Left colon (tissue), 2 donors: ENCODE measurements at places on chromosomes 2 and 18. TPM values are rescaled to one million over a fixed set of nuclear protein-coding genes. Genes with fewer than 3 reads are reported as not detected.

XDH gene
- 75.2 TPM for total RNA-seq

DARS1 gene
- total RNA-seq, result 37.9 TPM

KCNK3 gene
- total RNA-seq, result 1.5 TPM

EMILIN1 gene
- 8.4 TPM for total RNA-seq

SGPP2 gene
- 75.9 TPM for total RNA-seq

PRSS56 gene
- not detected for total RNA-seq

UPP2 gene
- not detected for total RNA-seq

OTOS gene
- total RNA-seq, result not detected

RANBP2 gene
- total RNA-seq, result 59.9 TPM

SERPINB10 gene
- total RNA-seq, result not detected

SCN3A gene
- total RNA-seq, result 1.4 TPM

CDCA7 gene
- 28.3 TPM for total RNA-seq

HOXD13 gene
- 0.14 TPM for total RNA-seq

RGPD4 gene
- total RNA-seq, result 0.08 TPM

CCDC121 gene
- 2.9 TPM for total RNA-seq

ARHGAP15 gene
- total RNA-seq, result 8.8 TPM

COL6A3 gene
- total RNA-seq, result 22.6 TPM

GRCh38 chr18:68791801-68792200, 6.1 kb upstream of the CCDC102B start:
- no peak for DNase-seq

GRCh38 chr2:147550995-147551731, 293.7 kb upstream of the ACVR2A start:
- no peak for DNase-seq

- DNase-seq, result no peak
These were observed 47.4 kb downstream of the GYPC start for GRCh38 chr2:126703311-126703710.

DNA sequence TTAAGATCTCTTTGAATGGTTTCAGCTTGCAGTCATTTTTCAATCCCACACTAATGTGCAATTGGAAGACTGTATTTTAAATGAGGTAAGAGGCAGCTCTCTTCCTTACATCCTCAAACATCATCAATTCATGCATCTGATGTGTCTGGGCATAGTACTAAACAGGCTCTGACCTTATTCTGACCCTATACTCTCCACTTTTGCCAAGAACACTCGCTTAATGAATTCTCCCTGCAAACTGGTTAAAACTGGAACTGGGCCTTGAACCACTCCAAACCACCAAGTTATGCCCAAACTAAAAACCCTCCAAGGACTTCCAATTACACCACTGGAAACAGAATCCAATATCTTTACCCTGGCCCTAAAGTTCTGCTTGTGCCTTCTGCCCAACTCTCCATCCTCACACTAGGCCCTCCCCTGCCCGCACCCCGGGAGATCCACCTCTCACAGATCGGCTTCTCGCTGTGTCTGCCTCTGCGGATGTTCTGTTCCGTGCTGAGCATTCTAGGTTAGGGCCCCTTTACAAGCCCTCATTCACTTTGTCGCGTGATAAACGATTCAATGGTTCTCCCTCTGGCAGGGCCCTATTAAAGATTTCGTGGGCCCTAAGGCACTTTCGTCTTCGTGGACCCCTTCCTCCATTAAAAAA, 1.2 kb downstream of the M1AP start:
- DNase-seq, result no peak

DNA sequence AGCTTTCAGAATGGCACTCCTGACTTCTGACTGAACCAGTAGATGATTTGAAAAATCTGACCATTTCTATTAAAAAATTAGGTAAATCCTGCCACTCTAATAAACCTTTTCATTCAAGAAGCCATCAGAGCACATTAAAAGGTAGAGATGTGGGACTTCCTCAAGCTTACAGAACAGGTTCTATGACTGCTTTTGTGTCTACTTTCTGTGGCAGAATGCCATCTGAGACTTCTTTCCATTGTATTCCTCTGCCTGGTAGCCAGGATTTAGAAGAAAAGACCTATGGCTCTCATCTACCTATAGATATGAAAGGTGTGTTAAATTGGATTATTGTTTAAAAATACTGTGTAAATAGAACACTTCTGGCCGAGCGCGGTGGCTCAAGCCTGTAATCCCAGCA, 99.9 kb upstream of the NABP1 start:
- no peak for DNase-seq

DNA sequence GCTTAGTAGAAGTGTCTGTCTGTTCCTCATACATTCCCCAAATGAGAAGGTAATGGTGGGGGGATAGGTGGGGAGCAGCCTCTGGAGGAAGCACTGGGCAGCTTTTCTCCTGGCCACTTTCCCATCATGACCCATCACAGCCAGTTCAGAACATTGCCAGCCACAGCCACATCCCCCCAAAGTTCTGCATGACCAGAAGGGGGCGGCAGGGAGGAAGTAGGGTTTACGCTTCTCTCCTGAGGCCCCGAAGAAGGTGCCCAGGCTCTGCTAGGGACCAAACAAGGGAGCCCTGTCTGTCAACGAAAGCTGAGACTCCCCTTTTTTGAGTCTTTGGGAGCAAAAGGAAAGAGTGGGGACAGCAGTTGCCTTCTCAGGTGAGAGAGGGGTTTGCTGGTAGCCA, 7.7 kb downstream of the IGFBP5 start:
- no peak for DNase-seq

- DNase-seq, result no peak
These were observed 87.0 kb upstream of the MSH6 start for GRCh38 chr2:47695800-47696477.

- no peak for DNase-seq
These were observed 199.3 kb downstream of the ZNF407 start for GRCh38 chr18:74796841-74797576.

GRCh38 chr2:42930025-42930581, 137.7 kb upstream of the HAAO start:
- no peak for DNase-seq

- DNase-seq, result no peak
These were observed 12.3 kb downstream of the YIPF4 start for GRCh38 chr2:32290000-32290339.

GRCh38 chr18:48121752-48122151, 191.3 kb upstream of the SMAD2 start:
- DNase-seq, result no peak

GRCh38 chr2:154455866-154456265, 242.6 kb upstream of the KCNJ3 start:
- DNase-seq, result no peak

DNA sequence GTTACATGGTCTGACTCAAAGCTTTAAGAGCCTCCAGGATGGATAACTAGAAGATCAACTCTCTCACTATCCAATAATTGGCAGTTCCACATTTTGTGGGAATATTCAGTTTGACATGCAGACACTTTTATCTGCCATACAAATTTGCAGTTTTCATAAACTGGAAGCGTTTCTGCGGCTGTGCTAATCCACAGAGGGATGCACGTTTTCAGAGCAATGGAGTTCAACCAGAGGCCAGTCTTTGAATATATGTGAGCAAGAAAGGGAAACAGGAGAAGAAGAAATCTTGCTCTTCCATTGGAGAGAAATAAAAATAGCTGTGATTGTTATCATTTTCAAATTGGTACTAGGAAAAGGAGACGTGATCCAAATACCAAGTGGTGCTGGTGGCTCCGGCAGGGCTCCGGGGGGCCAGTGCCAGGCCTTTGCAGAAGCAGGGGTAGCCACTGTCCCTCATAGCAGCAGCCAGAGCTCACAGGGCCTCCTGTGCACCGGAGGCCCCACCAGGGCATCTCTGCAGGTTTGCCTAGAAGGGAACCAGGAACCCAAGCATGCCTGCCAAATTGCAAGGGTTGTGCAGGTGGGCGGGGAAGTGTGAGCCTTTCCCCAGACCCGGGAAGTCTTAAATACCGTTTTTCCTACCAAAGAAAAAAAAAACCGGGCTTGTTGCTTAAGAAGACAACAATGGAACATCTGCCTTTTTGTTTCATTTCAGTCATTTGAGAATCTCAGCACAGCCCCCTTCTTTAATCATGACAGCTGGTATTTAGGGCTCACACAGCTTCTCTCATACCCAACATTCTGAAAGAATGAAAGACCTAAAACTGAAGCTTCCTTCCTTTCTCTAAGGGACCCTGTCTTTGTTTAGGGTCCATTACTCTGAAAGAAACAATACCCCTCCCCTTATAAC, 791.1 kb upstream of the SOX11 start:
- DNase-seq, result no peak

- DNase-seq, result no peak
These were observed 17.6 kb downstream of the CDC42EP3 start for GRCh38 chr2:37653805-37654378.

DNA sequence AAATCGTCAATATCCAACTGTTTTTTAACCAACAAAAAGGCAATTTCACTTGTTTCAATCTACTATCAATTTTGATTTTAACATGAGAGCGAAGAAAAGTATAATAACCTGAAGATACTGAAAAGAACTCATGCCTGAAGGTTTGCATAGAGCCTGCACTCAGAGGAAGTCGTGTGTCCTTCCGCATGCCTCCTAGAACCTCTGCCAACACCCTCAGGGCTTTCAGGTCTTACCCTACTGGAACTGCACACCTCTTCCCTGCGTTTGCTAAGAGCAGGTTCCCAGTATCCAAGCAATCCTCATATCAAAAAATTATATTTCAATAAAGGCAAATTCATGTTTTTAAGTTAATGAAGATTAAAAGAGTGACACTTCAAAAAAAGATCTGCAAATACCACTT, 74.7 kb downstream of the PIAS2 start:
- no peak for DNase-seq

GRCh38 chr2:129379411-129379810, 600.1 kb upstream of the RAB6C start:
- no peak for DNase-seq

GRCh38 chr2:31013301-31013700, 124.9 kb downstream of the GALNT14 start:
- DNase-seq, result no peak

DNA sequence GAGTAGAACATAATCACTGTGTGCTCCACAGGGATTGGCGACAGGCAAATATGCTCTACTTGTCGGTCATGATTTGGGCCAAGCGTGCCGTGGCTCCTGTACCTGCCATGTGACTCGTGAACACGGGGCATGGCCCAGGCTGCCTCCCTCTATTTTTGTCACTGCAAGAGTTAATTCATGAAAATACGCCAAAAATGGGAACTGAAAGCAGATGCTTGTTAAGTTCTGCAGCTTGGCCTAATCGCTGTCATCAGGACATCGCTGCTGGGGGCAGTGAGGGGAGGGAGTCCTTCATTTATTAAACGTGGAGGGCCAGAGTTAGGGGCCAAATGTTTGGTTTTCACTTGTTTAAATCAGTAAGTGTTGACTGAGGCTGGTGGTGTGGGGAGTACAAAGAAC, 177.8 kb downstream of the BCL2 start:
- no peak for DNase-seq

DNA sequence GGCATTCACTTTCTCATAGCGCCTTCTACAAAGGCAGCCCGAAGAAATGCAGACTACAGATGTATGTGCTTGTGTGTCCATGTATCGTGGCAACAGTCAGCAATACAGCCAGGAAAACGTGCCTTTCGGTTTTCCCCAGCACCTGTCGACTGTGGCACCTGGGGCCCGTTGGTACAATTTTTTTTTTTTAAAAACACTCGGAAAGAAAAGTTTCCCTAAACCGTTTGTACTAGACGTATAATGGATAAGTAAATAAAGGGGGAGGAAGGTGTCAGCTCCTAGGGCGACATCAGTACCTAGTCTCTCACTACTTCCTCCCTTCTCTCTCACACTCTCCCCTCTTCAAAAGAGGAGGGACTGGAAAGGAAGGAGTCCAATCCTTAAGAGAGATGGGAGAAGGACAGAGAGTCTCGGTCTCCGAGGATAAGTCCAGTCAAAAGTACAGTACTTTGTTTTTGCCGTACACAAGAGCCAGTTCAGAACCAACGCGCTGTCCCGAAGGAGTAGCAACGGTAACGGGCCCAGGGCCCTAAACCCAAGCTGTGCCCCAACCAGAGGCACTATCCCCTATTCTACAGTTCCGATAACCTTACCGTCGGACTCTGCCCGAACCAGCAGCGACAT, 759 bp downstream of the PPP4R3B start:
- peak; percentile 19 for DNase-seq

DNA sequence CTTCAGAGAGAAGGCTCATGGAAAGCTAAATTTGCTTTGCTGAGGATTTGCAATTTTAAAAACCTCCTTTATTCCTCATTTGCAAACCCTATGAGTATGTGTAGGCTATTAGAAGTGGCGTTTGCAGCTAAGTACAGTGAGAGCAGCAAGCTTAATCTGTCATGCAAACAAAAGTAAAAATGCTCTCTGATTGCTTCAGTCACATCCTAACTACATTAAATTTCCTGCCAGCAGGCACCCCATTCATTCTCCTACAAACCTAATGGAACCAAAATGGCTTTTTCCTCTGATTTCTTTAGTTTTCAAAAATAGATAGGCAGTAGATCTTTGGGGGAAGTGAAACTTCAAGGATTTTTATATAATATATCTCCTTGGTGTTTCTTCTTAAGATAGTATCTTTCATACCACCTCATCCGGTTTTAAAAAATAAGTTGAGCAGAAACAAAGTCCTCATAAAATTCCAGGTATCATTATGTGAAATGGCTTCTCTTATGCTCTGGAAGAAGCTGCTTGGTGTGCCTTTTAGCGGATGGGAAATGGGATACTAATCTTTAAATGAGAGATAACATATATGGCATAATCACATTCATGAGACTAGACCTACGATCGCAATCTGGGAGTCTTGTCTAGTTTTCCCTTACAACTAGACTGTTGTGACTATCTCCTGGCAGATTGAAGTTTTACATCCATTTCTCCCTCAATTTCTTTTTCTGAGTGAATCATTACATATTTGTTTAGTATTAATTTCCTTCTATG, 49.1 kb downstream of the CLIP4 start:
- no peak for DNase-seq

- DNase-seq, result peak; percentile 81
These were observed 46.0 kb downstream of the LRRFIP1 start for GRCh38 chr2:237673130-237674001.

GRCh38 chr18:79792988-79793355, 4.8 kb upstream of the KCNG2 start:
- no peak for DNase-seq

- no peak for DNase-seq
These were observed 32.3 kb downstream of the GPR155 start for GRCh38 chr2:174454566-174454965.

- peak; percentile 19 for DNase-seq
These were observed 35.3 kb downstream of the MYO5B start for GRCh38 chr18:50159654-50160046.

GRCh38 chr2:165586019-165586418, 116.5 kb downstream of the CSRNP3 start:
- no peak for DNase-seq

- peak; percentile 94 for DNase-seq
These were observed at the start of gene ST3GAL5 for GRCh38 chr2:85888684-85889626. TSS of gene ST3GAL5 (minus strand) at chr2:85888990. CDS start at chr2:85888905, 85 bp downstream.
